ENCODE measurements at places on chromosomes 2 and 18. TPM values are rescaled to one million over a fixed set of nuclear protein-coding genes. Genes with fewer than 3 reads are reported as not detected.

Gene TEX44
- not detected for total RNA-seq

Gene UGT1A3
- total RNA-seq, result not detected

Gene HOXD13
- total RNA-seq, result not detected

Gene ANKRD39
- 6.9 TPM for total RNA-seq

Gene ST6GAL2
- total RNA-seq, result 1.6 TPM

Gene AFF3
- total RNA-seq, result 4.0 TPM

Gene TUBB8B
- total RNA-seq, result not detected

Gene SPR
- 14.3 TPM for total RNA-seq

Gene CYRIA
- 0.24 TPM for total RNA-seq

All from hair follicle dermal papilla cell (primary cell).